NCI-H2081 (cell line): ENCODE measurements at places on chromosomes 5 and 9.

DNA sequence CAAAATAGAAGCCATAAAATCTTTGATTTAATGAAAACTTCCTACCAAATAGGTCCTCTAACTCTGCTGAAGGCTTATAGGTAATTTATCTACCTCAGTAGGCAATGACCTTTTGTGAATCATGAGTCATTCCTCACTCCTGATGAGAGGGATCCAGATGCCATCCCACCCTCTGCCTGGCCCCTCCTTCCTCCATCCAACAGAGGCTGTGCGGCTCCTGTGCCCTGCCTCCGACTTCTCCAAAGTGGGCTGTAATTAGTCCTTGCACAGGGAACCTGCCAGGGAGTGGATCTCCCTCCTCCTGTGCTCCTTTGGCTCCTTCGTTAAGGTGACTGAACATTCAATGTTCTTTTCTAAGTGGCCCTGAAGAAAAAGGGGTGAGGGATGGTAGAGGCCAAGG, 213.9 kb upstream of the TBCA start:
- no peak for DNase-seq

- no peak for DNase-seq
These were observed 90.4 kb downstream of the PRKACG start for GRCh38 chr9:68923480-68923879.

- no peak for DNase-seq
These were observed 46.0 kb downstream of the ADAMTS19 start for GRCh38 chr5:129506086-129506485.

- no peak for DNase-seq
These were observed 515.3 kb downstream of the TLE1 start for GRCh38 chr9:81174023-81174422.
